ENCODE measurements at places on chromosomes 3 and 15.

GRCh38 chr3:173660645-173661299 is 263.2 kb downstream of the NLGN1 start:
- ATAC-seq: no peak

- ATAC-seq: no peak
Measured at GRCh38 chr3:125023833-125024555, 31.8 kb downstream of the HEG1 start.

DNA sequence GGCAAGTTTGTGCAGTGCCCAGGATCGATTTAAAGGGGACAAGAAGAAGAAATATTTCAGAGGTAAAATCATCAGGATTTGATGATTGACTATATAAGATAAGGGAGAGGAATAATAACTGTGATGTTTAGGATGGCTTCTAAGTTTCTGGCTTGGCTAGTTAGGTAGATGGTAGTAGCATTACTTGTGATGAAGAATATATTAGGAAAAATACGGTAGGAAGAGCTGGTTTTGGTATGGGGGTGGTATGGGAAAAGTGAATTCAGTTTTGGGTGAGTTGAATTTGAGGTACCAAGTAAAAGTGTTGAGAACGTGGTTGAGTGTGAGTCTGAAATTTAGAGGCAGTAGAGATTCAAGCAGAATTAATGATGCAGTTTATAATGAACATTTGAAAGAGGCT is 11.0 kb downstream of the CTDSPL2 start:
- ATAC-seq: no peak

GRCh38 chr3:159234306-159234705 is 432.5 kb downstream of the MFSD1 start:
- ATAC-seq: no peak
